ENCODE measurements at places on chromosomes 3 and 15. TPM values are rescaled to one million over a fixed set of nuclear protein-coding genes. Genes with fewer than 3 reads are reported as not detected.

DNA sequence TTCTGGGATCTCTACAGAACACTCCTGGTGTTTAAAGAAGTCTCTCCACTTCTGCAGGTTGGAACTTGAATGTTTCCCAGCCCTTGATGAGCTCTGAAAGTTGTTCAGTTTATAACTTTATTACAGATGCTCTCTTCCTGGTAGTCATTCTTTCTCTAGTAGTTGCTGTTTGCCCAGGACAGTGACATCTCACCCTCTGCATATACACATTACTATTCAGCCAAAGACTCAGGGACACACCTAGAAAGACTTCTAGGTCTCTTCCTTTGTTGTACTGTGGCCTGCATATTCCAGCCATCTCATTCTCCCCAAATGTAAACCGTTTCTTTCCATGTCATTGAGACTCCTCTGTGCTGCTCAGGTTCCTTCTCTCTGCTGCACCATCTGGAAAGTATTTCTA is 76.7 kb downstream of the MITF start:
- DNase-seq = no peak

GRCh38 chr3:105327662-105328337 is 38.9 kb upstream of the ALCAM start:
- DNase-seq = no peak

- no peak for DNase-seq
These were observed 119.6 kb downstream of the UACA start for GRCh38 chr15:70643783-70644125.

DNA sequence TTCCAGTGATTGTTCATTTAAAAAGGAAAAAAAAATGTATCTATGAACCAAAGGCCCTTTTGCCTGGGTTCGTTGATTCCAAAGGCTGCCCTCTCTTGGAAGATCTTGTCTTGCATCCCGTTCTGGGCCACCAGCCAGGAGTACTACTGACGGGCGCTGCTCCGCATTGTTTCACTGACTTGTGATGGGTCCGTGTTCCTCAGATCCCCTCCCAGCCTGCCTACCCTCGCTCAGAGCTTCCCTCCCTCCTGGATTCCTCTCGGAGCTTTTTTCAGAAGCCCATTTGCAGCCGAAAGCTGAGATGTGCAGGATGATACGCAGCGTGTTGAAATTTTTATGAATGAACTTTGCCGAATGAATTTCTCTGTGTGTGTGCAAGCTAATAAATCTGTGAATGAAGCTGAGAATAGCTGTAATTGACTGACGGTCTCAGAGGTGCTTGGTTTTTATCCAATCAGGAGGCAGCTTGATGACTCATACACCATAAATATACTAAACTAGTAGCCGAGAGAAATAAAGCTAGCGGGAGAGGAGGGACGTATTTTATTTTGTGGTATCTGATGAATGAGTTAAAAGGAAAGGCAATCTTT is at the start of gene SHC4:
SHC4 (minus strand) TSS at position 396 of the 590 bp plus-strand sequence. CDS start 904 bp downstream, outside the sequence.
- DNase-seq = peak; percentile 65

DNA sequence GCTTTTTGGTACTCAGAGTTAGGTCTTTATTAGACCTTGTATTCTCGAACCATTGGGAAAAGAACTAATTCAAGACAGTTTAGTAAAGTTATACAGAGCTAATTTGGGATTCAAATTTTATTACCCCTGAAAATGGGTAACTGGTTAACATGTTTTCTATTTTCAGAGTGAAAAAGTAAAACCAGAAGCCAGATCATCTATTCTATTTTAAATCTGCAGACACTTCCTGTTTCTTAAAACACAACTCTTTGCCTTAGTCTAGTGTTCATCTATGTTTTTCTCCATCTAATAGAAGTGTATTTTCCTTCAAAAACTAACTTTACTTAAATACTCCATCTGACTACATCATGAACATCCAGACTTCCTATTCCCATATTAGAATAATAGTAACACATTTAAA is 113.4 kb downstream of the CCNL1 start:
- DNase-seq = no peak

- DNase-seq = no peak
These were observed 402.4 kb downstream of the RBMS3 start for GRCh38 chr3:29683018-29683993.

GRCh38 chr3:173008978-173009377 is 132.1 kb downstream of the SPATA16 start:
- no peak for DNase-seq

DNA sequence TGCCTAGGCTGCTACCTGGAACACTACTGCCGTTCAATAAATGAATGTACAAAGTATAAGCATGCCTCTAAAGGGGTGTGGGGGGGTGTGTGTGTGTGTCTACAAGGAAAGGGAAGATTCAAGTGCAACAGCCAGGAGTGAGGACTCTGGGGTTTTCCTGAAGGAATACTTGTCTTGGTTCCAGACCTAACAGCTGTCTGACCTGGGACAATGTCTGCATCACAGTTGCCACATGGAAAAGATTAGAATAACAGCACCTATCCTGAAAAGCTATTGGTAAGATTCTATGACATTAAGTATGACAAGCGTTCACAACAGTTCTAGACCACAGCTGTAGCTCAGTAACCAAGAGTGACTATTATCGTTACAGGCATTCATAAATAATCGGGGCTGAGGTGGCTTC is 345.2 kb downstream of the FOXP1 start:
- DNase-seq = no peak

- DNase-seq = no peak
These were observed 43.1 kb upstream of the TP63 start for GRCh38 chr3:189588070-189588469.

DNA sequence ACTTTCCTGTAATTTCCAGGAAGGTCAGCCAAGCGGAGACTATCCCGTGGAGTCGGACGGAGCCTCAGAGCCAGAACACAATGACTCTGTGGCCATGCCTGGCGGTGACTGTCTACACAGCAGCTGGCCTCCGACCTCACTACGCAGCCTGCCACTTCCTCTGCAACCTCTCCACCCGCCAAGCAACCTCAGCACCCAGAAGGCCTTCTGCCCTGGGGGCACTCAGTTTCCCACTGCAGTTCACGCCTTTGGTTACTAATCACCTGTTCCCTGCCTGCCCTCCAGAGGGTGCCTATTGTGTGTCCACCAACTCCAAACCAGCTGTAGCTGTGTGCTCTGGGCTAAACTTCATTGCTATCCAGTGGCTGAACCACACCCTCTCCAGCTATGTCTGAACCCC is 44.0 kb downstream of the TM2D3 start:
- no peak for DNase-seq

- no peak for DNase-seq
These were observed 70.8 kb upstream of the POMGNT2 start for GRCh38 chr3:43176666-43177065.

GRCh38 chr15:83127547-83128150 is 20.2 kb downstream of the TM6SF1 start:
- no peak for DNase-seq

GRCh38 chr15:77075528-77075927 is 4.6 kb upstream of the TSPAN3 start:
- DNase-seq = no peak

GRCh38 chr15:66939451-66940023 is 125.9 kb upstream of the SMAD3 start:
- DNase-seq = no peak

GRCh38 chr15:35182841-35183479 is 97.9 kb upstream of the NANOGP8 start:
- DNase-seq = no peak

DNA sequence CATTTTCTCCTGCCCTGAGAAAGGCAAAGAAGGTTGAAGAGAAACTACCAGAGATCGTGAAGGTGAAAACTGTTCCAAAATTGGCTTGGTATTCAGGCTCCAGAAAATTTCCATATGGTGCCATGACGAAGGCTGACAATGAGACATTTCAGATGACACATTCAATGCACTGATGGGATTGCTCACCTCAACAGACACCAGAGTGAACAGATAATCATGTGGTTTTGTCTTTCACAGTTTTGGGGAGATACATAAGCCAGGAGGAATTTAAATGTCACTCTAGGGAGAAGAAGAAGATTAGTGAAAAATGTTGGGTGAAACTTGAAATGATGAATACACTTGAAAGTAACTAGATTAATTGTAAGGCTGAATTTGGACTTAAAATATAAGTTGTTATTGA is 339.7 kb upstream of the EPHA3 start:
- DNase-seq = no peak

DNA sequence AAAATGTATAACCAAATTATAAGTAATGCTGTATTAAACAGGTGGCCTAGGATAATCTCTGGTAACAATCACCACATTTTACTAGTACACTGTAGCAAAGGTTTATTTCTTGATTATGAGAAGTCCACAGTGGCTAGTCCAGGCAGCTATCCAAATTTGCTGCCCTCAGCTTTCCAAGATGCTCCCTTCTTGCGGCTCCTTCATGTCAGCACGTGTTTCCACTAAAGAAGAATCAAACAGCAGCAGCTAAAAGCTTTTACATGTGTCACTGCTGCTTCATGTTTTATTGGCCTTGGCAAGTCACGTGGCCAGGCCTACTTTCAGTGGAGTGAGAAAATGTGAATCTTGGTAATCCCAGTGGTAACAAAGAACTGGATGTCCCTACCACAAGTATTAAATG is 5.6 kb upstream of the RBMS3 start:
- no peak for DNase-seq

- no peak for DNase-seq
These were observed 1.4 kb downstream of the STRIT1 start for GRCh38 chr3:155292133-155292532.

DNA sequence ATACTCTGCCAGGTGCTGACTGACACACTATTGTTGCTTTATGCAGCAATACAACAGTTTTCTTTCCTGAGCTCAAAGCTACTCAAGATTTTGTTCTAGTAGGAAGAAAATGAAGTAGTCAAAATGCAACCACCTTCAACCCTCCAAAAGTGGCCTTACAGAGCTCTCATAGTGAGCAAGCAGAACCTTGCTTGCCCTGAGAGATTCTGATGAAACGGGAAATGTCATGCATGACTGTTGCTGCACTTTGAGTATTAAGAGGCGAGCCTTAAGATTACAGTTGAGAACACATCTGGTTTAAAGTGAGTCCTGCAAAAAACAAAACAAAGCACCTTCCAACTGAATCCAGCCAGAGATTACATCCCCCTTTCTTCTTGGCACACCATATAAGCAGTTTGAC is 29.7 kb downstream of the MINDY4B start:
- no peak for DNase-seq

DNA sequence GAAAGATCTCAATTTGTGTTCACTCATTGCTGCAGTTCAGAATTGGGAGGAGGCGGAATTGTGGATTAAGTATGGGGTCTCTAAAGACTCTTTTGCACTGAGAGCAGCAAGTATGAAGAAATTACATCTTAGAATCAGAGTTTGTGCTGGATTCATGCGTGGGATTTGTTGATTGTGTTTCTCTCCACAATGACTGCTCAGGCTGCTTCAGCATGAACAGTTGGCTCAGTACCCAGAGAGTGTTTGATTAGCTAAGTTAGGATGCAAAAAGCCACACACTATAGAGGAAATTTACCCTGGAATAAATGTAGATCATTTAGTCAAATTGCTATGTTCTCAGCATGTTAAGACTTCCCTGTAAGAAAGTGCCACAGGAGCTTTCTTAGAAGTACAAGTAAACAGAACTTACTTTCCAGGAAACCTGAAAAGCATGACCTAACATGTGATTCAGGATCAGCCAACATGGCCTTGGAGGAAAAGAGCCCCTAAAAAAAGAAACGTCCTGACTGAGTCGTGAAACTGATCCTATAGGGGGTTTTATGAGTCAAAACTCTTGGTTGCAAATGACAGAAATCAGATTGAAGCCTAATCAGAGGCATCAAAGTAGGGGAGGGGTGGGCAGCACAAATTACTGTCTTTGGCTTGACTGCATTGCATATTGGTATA is 32.6 kb downstream of the HHLA2 start:
- DNase-seq = no peak

DNA sequence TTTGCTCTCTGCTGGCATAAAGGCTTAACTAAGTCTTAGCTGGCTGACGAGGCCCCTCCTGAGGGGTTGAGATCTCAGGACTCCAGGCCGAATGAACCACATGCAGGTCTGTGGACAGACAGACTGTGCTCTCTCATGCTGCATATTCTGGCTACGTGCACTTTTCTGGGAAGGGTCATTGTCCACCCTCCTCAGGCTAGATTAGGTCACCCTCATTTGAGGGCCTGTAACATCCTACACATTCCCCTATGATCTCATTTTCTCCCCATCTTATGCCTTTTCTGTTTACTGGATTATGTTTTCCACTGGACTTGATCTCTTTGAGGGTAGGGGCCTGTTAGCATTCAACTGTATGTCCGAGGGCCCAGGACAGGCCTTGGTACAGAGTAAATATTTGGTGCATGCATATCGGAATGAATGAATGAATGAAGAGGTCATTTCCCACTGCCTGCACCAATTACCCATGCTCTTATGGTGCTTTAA is 13.7 kb downstream of the EEFSEC start:
- DNase-seq = no peak

DNA sequence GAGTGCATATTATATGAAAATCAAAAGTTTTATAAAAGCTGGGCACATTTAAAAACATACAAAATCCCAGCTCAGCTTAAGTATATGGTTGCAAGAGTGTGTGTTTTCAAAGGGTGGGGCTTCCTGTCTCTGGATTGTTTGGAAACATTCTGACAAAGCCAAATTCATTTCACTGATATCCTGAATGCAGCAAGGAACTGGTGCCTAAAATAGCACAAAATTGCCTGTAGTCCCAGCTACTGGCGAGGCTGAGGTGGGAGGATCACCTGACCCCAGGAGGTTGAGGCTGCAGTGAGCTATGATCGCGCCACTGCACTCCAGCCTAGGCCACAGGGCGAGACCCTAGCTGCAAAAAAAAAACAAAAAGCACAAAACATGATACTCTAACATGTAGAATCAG is 13.0 kb upstream of the TJP1 start:
- DNase-seq = no peak

Gene ROPN1
- polyA plus RNA-seq = not detected

Gene FGD5
- 27.0 TPM for polyA plus RNA-seq

Gene PLOD2
- 163 TPM for polyA plus RNA-seq

Gene PPARG
- 28.2 TPM for polyA plus RNA-seq

Gene DUOXA1
- polyA plus RNA-seq = 0.21 TPM

Gene DISP2
- polyA plus RNA-seq = 0.51 TPM

Gene SLC28A1
- polyA plus RNA-seq = 4.7 TPM

Gene GOLGA8G
- polyA plus RNA-seq = not detected

Gene TP53BP1
- 72.8 TPM for polyA plus RNA-seq

Gene TGM5
- not detected for polyA plus RNA-seq

Gene LIPC
- polyA plus RNA-seq = 11.8 TPM

Gene GABRB3
- 5.1 TPM for polyA plus RNA-seq

Gene AP3B2
- polyA plus RNA-seq = 2.8 TPM

All from right renal cortex interstitium (tissue), 3 donors.